Femur (tissue), 1 donor: ENCODE measurements at places on chromosomes 7 and 10.

DNA sequence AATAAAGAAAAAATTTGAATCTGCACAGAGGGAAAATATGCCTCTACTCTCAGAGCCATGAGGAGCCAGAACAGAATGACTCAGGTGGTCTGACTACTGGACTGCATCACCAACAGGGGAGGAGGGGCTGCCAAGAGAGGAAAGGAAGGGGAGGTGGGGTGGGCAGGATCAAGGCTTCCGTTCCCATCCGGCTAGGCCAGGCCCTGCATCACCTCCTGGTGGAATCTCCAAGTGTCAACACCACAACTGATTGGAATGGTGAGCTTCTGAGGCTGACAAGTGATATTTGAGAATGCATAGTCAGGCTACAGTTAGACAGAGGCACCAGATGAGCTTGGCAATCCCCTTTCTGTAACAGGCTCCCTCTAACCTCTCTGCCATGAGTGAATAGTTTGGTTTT lies 10.4 kb upstream of the GPR26 start:
- no peak for DNase-seq

DNA sequence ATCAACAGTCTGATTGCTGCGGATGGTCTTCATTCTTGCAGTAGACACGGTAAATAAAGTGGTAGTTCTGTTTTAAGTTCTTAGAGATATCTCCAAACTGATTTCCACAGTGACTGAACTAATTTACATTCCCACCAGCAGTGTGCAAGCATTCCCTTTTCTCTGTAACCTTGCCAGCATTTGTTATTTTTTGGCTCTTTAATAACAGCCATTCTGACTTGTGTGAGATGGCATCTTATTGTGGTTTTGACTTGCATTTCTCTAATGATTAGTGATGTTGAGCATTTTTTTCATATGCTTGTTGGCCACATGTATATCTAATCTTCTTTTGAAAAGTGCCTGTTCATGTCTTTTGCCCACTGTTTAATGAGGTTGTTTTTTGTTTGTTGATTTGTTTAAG lies 30.2 kb upstream of the CXCL12 start:
- no peak for DNase-seq

- peak; percentile 70 for DNase-seq
Observed at GRCh38 chr10:1048349-1048731, 579 bp downstream of the IDI1 start.

- DNase-seq: no peak
Observed at GRCh38 chr7:29329686-29330085, 135.1 kb downstream of the CHN2 start.

DNA sequence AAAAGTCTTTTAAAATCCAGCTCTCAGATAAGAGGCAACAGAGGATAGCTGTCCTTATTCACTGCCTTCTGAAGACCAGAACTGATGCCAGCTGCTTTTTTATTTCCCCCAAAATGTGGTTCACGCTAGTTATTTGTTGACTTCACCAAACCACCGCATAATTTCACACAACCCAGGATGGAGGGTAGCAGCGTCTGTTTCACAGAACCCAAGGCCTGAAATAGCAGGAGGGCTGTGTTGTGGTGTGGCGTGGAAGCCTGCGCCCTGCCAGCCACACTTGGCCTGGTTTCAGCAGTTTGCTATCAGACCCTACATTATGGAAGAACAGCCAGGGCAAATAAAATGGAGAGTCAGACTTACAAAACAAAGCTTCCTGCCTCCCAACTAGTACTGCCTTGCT lies 155.4 kb downstream of the DYNC1I1 start:
- peak; percentile 67 for DNase-seq

GRCh38 chr10:132904181-132904813 lies 38.1 kb downstream of the CFAP46 start:
- no peak for DNase-seq

GRCh38 chr7:289209-289755 lies 688 bp upstream of the FOXL3 start:
- no peak for DNase-seq

DNA sequence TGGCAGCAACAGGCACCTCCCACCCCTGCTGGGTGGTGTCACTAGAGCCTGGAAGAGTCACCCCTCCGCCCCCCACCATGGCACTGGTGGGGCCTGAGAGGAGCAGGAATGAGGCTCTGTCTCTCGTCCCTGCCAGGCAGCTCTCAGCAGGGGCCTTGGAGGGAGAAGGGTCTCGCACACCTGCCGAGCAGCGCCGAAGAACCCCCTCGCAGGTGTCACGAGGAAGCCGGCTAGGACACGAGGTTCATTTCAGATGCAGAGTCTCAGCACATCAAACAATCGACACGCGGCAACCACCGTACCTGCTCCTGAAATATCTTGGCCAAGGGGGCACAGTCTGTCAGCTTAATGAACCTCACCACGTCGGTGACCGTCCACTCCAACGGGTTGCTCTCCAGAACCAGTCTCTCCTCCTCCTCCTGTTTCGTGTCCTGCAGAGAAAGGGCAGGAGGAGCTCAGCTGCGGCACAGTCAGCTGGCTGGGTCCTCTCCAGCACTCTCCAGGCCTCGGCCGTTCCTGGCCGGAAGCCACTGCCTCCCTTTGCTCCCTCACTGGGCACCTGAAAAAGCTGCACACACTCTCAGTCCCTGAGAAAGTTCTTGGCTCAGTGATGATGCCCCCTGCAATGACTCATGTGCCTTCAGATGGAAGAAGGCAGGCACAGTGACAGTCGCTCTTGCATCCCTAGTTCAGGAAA lies 240.1 kb downstream of the SFMBT2 start:
- no peak for DNase-seq

DNA sequence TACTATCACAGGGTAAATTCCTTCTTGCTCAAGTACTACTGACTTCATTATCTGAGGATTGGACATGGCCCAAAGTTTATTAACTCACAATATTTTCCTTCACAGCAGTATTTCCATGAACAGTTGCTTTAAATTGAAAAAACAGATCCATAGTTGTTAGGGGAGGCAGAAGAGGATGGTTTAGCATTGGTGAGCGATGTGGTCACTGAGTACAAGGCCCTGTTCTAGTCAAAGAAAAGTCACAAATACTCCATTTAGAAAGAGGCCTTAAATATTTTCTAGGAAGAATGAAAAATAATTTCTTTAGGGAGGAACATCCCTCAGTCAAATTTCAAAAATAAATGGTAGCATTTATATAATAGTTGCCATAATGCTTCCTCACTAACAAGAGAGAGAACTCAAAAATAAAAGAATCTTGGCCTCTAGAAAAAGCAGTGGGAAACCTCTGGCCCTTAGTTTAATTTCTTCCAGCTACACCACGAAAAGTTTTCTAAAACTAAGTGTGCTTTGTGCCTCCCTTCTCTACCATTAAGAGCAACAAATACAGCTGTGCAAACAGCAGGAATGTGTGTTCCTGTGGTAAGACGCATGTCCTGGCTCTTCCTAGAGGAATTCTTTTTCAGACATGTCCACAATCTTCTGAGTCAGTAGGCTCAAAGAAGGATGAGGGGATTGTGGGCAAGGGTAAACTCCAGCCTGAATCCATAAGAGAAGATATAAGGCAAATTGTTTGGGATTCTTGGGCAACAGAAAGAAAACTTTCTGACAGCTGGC lies 105.7 kb downstream of the HOXA1 start:
- no peak for DNase-seq

DNA sequence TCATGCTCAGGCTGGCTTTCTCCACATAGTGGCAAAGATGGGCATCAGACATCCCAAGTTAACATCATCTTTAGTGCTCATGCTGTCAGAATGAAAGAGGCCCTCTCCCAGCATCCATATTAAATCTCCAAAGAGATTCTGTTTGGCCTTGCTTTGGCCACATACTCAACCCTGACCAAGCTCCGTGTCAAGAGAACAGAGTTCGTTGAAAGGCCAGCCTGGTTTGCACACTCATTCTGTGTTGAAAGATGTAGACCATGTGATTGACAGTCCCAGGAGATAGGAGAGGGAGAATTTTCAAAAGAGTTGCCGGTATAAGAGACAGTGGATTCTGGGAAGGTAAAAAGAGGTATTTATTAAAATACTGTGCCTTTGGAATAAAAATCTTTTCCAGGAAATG lies 19.7 kb downstream of the MET start:
- DNase-seq: no peak

DNA sequence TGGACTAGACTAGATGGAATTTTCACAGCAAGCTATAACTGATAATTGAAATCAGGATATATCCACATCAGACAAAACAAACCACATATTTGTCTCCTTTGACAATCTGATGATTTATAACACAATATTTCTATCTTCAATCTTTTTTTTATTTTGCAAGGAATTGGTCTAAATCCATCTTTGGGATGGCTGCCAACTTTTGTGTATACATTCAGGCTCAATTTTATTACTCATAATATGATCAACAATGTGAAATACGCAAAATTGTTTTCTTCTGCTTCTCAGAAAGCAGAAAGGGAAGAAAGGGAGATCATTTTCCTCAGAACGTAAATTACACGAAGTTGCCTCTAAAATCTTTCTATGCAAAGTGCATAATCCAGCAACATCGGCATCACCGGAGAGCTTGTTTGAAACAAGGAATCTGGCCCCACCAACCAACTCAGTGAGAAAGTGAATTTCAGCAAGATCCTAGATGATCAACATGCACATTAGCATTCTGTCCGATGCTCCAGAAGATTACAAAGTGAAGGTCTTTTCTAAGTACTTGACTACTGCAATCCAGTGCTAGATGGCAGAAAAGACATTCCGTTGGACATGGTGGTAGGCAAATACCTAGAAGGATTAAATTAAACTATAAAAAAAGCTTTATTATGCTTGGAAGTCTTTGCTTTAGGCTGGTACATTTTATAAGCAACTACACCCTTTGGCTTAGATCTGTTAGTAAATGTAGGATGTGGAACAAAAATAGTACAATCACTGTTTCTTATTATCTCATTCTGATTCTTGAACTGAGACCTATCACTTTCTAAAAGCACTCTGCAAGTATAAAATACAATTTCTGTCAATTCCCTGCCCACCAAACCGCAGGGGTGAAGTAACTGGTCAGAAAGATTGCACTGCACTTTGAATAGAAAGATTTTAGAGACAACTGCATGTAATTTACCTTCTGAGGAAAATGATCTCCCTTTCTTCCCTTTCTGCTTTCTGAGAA lies 126.4 kb upstream of the RSU1 start:
- DNase-seq: no peak

DNA sequence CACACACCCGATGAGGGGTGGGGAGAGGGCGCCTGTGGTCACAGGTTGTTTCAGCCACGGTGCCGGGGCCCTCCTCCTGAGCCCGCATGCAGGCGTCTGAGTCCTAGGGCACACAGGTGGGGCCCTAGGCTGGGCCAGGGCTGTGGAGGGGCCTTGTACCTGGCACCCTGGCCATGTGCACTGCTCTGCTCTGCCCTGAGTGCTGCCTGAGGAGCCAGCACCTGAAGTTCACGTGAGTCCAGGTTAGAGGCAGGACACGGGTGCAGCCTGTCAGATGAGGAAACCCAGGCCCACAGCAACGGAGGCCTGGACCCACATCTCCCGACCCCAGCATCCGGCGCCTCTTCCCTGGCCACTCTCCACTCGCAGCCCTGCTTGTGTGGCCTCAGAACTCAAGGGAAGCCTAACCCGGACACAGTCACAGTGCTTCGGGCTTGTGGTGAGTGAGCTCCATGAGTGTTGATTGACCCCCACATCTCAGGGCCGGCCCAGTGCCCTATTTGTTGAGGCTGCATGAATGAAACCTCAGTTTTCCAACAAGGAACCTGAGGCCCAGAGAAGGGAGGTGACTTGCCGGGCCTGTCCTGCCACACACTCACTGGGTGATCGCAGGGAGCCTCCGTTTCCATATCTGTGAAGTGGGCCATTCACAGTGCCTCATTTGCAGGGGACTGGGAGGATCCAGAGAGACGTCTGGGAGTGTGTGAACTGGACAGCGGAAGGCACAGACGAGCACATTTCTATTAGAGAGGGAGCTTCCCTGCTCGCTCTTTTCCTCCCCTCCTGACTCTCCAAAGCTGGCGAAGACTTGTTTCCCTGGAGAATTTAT lies 39.6 kb downstream of the PPIF start:
- peak; percentile 18 for DNase-seq

DNA sequence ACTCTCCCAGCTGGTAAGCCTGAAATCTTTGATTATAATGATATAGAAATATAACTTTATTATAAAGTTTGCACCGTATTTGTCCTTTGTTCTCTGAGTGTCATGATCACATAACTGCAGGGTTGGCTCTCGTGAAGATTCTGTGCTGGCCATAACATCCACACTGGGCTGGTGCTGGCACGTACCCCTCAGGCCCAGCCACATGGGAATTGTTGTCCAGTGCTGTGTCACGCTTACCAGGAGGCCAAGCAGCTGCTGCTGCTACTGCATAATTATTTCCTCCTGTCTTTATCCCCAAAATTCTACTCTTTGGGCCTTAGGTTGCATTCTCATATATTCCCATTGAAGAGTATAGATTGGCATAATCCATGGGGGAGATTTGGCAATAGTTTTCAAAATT lies 20.8 kb upstream of the UCN3 start:
- peak; percentile 27 for DNase-seq

DNA sequence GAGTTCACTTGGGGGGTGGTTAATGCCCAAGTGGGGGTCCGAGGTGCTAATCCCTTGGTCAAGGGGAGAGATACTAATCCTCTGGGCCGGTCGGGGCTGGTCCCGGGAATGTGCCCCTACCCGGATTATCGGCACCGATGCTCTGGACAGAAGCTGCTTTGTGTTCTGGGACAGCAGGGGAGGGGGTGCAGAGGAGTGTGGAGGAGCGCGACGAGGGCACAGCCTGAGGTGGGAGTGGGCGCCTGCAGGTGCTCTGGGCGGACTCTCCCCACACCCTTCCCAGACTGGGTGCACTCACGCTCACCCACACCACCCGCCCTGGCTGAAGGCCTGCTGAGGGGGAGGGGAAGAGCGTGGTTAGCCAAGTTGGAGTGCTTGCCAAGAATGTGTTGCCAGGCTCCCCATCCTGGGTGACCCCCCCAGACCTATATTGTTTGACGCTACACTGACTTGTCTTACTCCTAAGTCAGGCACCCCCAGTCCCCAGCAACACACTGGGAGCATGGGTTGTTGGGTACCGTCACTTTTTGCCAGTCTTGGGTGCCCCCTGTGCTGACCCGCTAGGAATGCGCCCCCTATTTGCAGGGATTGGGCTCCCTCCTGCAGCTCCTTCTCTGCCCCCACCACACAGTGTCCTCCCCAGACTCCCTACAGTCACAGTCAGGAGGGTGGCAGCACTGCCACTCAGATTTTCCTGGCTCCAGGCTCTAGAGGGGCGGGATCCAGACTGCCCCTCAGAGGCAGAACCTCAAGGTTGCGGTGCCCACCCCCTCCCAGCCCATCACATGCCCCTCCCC lies 1.2 kb downstream of the SLC4A2 start:
- DNase-seq: peak; percentile 65

DNA sequence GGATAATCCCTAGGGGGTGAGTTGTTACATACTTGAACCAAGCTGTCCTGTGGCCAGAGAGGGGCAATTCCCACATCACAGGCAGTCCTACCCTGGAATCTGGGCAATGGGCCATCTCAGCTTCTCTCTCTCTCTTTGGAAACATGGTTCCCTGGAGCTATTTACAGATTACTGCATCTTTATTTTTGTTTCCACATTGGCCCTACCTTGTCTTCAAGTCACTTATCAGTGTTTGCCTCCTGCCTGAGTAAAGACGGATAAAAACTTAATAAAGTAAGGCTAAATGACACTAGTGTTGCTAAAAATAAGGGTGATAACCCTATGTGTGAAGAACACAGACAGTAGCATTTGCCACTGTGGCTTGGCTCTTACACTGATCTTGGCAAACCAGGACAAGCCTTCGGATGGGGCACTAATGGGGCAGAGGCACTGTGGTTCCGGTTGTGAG lies 228.2 kb downstream of the GFRA1 start:
- DNase-seq: peak; percentile 69

- DNase-seq: peak; percentile 32
Observed at GRCh38 chr7:88759230-88760135, at the start of gene ZNF804B. Gene ZNF804B (plus strand): TSS chr7:88759700. CDS start chr7:88759977, 277 bp downstream.
